ENCODE measurements at places on chromosomes 16 and 17.

GRCh38 chr16:12546918-12547607 is 256.6 kb downstream of the CPPED1 start:
- DNase-seq = no peak

DNA sequence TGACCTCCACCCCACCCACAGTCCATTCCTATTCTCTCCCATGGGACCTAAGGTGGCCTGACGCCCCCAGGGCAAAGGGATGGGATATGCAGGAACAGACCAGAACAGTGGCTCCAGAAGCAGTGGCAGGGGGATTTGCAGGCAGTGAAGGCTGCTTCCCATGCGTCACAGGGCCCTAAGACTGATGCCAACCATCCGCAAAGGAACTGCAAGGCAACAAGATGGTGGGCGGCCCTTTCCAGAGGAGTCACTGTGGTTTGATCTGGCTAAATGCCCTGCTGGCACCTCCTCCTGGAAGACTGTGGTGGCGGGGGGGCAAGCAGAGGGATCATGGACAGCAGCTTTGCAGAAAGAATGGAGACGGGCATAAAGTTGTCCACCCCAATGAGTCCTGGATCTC is 4.4 kb upstream of the SLC39A11 start:
- DNase-seq = no peak

GRCh38 chr17:15377200-15377599 is 35.8 kb upstream of the TEKT3 start:
- DNase-seq = no peak

GRCh38 chr17:27457731-27458523 is 1.7 kb downstream of the KSR1 start:
- DNase-seq = no peak

DNA sequence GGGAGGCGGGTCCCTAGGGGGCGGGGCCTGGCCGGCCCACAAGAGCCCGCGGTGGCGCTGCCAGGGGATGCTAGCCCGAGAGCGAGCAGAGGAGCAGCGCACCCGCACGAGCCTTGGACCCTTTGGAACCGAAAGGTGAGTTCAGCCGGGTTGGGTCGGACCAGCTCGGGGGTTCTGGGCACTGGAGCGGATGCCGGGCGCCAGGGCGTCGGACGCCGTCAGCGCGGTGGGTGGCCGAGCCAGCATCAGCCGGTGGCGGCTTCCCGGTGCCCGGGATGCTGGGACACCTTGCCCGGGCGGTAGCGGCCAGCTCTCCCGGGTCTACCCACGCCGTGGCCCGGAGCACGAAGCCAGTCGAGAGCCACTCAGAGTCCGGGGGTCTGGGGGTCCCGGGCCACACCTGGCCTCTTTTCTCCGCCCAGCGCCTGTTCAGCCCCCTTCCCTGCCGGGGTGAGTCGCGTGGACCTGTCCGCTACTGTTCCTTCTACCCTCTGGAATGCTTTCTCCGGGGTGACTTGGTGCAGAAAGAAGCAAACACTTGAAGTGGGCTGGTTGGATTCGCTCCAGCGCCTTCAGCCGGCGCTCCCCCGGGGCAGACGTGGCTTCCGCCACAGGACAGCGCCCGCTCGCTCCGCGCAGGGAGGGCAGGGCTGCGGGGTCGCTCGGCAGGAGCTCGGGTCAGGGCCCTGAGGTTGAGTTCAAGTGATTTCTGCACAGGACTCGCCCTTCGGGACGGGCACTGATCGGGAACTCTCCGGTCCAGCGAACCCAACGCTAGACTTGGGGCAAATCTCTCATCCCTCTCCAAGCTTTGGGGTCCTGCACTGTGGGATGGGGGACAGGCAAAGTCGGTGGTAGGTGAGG is at the start of gene SCNN1G:
Gene SCNN1G, plus strand, starts transcription at position 67 of the 864 bp plus-strand sequence. CDS start 3,527 bp downstream, outside the sequence.
- no peak for DNase-seq

DNA sequence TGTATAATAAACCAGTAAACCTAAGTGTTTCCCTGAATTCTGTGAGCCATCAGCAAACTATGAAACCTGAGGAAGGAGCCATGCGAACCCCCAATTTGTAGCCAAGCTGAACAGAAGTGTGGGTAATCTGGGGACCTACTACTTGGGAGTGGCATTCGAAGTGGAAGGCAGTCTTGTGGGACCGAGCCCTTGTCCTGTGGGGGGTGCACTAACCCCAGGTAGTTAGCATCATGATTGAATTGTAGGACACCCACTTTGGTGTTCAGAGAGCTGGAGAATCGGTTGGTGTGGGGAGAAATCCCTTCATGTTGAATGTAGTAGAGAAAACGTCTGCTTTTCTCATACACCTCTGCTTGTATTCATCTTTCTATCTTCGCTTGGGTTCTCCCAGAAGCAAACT is 79.7 kb upstream of the CPHXL start:
- no peak for DNase-seq

DNA sequence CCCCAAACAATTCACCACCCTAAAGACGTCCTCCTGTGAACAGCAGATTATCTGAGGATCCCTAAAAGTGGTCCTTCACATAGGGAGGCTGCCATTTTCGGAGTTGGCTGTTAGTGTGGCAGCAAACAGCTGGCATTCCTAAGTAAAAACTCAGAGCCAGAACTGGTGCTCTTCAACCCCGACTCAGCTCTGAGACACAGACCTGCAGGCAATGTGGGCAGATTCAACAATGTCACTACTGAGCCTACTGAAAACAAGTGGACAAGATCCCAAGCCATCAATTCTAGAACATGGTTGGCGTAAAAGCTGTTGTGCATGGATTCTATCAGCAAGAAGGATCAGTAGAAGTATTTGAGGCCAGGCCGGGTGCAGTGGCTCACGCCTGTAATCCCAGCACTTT is 247.2 kb downstream of the NTN1 start:
- DNase-seq = no peak

DNA sequence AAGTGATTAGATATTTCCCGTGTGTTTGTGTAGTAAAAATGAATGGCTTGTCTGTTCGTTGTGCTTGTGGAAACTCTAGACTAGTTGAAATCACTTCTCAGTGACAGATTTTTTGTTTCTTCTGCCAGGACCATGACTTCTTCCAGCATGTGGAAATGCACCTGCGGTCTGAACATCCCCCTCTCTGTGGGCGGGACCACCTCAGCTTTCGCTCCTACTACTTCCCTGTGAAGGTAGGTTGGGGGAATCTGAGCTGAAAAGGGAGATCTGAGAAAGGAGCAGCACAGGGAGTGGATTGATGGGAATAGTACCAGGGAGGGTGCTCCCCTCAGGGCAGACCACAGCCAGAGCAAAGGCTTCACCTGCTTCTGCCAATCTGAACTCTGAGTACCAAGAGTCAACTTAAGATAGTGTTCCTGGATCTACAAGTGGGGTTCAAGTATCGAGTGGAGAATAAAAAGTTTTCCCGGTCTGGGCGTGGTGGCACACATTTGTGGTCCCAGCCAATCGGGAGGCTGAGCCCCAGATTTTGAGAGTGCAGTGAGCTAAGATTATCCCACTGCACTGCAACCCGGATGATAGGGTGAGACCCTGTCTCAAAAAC is 47.5 kb downstream of the SF3B3 start:
- no peak for DNase-seq

- DNase-seq = no peak
These were observed 6.4 kb downstream of the ST6GALNAC2 start for GRCh38 chr17:76579281-76579680.

DNA sequence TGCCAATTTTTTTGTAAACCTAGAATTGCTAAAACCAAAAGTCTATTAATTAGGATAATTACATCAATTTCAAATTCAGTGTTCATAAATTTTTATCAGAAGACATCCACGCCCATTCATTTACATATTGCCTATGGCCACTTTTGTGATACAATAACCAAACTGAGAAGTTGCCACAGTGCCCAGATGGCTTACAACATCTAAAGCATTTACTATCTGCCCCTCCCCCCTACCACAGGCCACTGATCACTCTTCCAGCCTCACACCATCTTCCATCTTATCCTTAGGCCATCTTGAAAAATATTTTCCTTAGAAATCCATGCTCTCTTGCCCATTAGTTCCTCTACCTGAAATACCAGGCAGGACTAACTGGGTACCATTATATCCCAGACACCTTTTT is 6.3 kb upstream of the PRKAR1A start:
- DNase-seq = no peak

- no peak for DNase-seq
These were observed 6.3 kb downstream of the BCAR1 start for GRCh38 chr16:75244844-75245758.

DNA sequence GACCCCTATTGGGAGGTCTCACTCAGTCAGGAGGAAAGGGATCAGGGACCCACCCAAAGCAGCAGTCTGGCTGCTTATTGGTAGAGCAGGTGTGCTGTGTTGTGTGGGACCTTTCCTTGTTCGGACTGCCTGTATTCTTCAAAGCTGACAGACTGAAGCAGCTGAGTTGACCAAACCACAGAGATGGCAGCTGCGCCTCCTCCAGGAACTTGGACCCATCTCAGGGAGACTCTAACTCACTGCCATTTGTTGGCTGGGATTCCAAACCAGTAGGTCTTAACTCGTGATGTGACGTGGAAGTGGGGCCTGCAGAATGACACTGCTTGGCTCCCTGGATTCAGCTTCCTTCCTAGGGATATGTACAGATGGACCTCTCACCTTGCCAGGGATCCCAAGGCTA is 9.6 kb upstream of the UQCRC2 start:
- DNase-seq = no peak

GRCh38 chr17:78106211-78106610 is 22.3 kb downstream of the TMC6 start:
- no peak for DNase-seq

- no peak for DNase-seq
These were observed 13.7 kb downstream of the RNF213 start for GRCh38 chr17:80274331-80274730.

GRCh38 chr17:44767493-44767892 is 8.7 kb downstream of the ADAM11 start:
- DNase-seq = no peak

DNA sequence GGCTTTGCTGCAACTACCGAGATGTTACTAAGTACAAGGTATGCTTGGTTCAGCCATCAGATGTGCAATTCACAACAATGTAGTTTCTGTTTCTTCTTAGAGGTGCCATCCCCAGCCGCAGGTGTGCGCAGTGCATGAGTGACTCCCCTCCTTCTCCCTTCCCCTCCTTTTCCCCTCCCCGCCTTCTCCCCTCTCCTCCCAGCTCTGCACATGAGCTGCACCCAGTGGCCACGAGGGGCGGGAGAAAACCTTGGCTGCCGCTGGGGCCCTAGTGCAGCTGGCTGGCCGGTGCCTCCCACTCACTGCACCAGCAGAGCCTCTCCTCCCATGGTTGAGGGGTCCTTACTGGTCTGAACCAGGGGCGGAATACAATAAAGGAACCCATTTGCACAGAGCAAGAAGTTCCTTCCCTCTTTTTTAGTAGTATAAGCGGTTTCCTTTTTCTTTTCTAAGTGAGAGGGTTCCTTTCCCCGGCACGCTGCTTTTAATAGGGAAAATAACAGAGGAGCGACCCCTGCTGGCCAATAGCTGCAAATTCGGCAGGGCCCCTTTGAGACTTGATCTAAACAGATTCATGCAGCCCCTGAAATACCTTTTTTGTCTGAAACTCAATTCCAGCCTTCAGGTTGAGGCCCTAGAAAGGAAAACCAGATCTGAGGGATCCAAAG is 7.8 kb upstream of the CCL15 start:
- no peak for DNase-seq

DNA sequence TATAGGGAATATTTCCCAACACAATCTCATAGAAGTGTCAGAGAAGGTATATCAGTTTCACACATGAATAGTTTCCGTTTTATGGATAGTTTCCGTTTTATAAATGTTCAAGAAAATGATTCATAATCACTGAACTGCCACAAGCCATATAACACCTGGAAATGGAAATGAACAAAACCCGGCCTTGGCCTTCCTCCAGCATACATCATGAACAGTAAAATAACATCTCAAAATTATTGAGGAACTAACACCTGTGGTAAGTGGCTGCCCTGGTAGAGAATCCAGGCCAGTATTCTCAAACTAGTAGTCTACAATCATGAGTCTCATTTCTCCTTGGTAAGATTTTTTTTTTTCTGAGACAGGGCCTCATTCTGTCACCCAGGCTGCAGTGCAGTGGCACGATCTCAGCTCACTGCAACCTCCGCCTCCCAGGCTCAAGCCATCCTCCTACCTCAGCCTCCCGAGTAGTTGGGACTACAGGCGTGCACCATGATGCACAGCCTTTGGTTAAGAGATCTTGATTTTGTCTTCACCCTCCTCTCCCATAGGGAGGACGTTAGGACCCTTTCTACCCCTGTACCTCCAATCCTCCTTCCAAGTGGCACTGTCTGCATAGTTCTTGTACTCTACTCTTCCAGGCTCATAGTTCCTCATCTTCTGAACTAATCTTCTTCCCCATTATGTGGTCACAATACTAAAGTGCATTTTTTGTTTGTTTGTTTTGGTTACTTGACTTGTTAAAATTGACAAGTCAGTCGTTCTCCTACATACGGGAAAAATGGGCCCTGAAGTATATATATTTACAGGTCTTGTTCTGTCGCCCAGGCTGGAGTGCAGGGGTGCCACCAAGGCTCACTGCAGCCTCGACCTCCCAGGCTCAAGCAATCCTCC is 15.0 kb upstream of the RGS9 start:
- DNase-seq = no peak

DNA sequence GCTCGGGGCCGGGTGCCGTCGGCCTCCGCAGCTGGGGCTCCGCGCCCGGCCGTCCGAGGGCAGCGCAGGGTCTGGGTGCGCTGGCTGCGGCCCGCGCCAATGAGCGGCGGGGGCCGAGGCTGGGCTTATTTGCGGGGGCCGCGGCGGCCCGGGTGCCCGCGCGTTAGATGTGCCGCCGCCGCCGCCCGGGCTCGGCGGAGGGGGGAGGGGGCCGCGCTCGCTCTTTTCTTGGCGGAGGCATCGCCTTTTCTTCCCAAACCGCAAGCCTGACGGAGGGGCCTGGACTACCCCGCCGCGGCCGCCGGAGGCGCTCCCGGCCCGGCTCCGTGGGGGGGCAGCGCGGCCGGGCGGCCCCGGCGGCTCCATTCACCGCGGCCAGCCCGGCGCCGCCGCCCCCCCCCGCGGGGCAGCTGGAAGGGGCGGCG is at the start of gene NOTUM:
Gene NOTUM, minus strand, starts transcription at position 101 of the 425 bp plus-strand sequence. CDS start 278 bp downstream, outside the sequence.
- DNase-seq = no peak

DNA sequence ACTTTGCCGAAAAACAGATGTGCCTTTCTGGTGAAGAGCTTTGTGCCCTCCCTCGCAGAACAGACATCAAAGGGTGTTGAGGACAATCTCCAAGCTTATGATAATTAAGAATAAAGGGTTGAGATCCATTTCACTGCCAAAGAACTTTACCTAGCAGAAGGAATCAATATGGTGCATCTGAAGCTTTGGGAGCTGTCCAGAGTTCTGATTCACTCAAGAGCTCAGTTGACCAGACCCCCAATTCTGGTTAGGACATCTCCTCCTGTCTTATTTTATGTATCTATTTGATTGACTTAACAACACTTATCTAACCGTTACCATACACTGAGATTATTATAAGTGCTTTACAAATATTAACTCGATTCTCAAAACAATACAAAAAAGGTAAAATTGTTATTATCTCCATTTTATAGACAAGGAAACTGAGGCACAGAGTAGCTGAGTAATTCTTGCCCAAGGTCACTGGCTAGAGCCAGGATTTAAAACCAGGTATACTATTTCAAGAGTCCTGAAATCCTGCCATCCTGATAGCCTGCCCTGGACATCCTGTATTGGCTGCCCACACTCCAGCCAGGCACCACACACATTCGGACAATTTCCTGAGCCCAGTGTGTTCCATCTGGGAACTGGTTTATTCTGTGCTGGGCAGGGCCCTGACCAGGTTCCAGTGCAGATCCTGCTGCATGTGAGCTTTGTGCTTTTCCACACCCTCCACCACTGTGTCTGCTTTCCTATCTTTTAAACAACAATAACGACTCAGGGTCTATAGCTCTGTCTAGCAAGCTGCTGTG is 29.8 kb downstream of the PITPNM3 start:
- DNase-seq = no peak

- DNase-seq = no peak
These were observed 786 bp downstream of the TMC7 start for GRCh38 chr16:18984435-18985005.
